ENCODE measurements at places on chromosomes 5 and 9. TPM values are rescaled to one million over a fixed set of nuclear protein-coding genes. Genes with fewer than 3 reads are reported as not detected.

RORB gene
- 22.0 TPM for total RNA-seq

SYNPO gene
- 3.9 TPM for total RNA-seq

DMXL1 gene
- total RNA-seq, result 57.6 TPM

RFX3 gene
- total RNA-seq, result 0.98 TPM

KCNN2 gene
- total RNA-seq, result not detected

ABLIM3 gene
- total RNA-seq, result 13.9 TPM

NR5A1 gene
- not detected for total RNA-seq

SLC6A19 gene
- not detected for total RNA-seq

TNFSF8 gene
- not detected for total RNA-seq

FAM153A gene
- total RNA-seq, result not detected

SPAG8 gene
- 3.3 TPM for total RNA-seq

CYSRT1 gene
- total RNA-seq, result 0.49 TPM
